Stimulated activated CD4-positive, alpha-beta T cell treated with anti-CD3 and anti-CD28 coated beads, Interleukin-4, amount 100 ng/mL, for 48 hours (primary cell): ENCODE measurements at places on chromosomes 3 and 15.

GRCh38 chr15:31171731-31172130 is 70.2 kb upstream of the TRPM1 start:
- no peak for DNase-seq

DNA sequence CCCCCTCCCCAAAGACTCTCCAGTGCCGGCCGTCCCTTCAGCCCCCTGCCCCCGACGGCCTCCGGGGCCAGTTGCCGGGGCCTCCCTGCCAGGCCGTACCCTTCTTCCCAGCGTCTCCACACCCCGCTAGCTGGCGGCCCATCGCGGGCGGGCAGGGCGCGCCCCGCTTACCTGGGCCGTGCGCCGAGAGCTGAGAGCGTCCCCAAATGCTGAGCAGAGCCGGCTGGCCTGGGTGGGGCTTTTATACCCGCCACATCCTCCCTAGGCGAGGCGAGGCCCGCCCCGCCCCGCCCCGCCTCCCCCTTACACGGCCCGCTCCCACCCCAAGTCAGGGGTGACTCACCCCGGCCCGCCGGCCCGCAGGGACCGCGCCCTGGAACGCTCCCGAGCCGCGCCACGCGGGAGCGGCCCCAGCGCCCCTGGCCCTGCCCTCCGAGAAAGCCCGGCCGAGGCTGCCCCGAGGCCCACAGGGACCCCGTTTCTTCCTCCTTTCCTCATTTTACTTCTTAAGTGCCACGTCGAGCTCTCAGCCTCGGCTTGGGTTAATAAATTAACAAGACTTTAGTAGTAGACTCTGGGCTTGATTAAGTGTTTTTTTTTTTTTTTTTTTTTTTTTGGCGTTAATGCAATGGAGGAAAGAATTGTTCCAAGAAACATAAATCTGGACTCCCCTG is at the start of gene ANXA2:
ANXA2 (minus strand) TSS at position 215 of the 674 bp plus-strand sequence. CDS start 11,911 bp downstream, outside the sequence.
- peak; percentile 68 for DNase-seq

DNA sequence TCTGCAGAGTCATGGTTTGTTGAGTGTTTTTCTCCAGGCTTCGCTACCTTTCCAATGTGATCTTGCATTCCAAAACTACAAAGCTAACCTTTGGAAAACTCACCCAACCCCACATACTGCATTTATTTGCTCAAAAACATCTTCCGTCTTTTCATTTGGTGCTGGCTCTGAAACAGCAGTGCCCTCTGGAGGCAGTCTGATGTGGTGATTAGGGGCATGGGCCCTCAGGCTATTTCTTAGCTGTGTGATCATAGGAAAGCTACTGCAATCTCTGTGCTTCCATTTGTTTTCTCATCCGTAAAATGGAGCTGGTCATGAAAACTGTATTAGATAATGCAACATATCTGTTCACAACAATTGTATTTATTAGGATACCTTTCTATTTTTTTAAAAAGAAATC is 47.0 kb downstream of the MTHFS start:
- no peak for DNase-seq

GRCh38 chr3:14829811-14830210 is 11.0 kb downstream of the FGD5 start:
- DNase-seq, result no peak

DNA sequence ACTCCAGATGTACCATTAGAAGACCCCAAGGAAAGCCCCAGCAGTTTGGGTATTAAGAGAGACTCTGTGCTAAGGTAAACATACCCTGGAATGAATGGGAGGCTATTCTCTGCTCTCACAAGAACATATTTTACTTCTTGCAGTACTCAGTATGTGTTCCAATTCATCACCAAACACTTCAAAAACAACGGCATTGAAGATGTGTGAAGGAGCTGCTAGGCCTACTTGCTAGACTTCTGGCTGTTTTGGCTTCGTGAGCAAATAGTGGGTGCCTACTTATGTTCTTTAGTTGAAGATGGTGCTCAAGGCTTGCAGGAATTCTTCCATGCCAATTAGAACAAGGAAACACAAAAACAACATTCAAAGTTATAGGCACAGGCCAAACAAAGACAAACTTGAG is 514.5 kb downstream of the ROBO1 start:
- no peak for DNase-seq

DNA sequence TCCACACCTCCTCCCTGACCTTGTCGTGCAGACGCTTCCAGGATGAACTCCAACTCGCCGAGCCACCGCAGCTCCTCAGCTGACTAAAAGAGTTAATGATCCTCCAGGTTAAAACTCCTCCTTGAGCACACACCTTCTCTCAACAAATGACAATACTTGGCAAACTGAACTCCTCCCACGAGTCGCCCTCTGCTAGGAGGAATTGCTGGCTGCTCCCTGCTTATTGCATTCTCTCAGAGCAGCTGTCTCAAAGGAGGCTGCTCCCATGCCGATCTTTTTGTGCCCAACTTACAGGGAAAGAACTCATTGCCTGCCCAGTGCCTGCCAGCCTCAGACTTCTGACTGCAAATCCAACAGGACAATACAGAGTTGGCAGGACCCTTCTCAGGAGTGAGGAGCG is at the start of gene ATP13A4:
ATP13A4 (minus strand) TSS at position 85 of the 400 bp plus-strand sequence. CDS start 96 bp downstream, outside the sequence.
- no peak for DNase-seq

DNA sequence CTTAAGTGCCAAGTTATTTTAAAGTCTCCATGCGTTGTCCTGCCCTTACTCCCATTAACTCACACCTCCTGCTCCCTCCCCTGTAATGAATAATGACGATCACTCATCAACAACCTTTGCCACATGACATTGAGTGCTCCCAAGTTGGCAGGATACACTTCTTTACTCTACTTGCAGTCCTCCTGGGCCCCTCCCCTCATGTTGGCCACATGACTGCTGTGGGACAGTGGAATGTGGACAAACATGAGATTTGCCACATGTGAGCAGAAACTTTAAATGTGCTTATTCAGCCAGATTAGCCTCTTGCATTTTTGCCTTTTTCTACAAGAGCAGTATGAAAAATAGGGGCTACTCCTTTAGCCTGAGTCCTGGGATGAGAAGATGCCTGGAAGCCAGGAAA is 167.9 kb downstream of the DCLK3 start:
- DNase-seq, result no peak

DNA sequence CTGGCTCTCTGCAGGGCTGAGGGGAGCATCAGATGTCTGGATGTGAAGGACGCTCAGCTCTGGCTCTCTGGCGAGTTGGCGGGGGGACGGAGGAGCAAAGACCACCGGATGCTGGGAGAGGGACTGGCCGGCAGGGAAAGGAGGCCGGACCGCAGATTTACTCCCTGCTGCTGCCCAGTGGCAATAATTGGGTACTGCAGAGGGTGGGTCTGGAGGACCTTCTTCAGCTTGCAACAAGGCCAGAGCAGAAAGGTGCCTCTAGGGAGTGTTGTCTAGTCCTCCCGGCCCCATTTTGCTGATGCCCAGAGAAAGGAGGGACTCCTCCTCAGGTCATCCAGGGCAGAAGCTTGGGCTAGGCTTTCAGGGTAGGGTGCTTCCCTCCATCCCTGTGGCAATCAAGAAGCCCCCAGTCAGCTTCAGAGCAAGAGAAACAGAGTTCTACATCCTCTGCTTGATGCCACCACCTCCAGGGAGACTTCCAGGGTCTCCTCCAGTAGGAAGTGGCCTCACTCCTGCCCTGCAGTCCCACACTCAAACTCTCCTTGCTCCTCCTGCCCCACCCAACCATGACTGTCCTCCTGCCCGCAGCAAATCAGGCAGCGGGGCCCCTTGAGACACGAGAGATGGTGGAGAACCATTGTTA is 20.3 kb upstream of the CSPG4 start:
- peak; percentile 40 for DNase-seq

DNA sequence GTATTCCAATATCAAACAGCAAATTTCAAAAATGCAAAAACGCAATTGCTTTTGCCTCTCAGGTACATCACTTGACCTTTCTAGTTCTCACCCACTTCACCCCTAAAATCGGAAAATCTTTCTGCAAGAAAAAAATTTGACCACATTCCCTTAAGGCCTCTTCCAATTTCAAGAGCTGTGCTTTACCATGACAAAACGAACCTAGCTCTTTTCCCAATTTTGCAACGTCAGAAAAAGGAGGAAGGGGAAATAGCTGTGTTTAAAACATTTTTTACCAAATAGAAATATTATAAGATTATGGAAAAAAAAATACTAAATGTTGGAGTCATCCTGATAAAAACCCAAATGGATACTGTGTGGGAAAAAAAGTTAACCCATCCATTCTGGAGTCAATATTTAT is 1.1 kb upstream of the NR2C2 start:
- DNase-seq, result no peak

GRCh38 chr15:55222588-55222987 is 25.8 kb upstream of the RSL24D1 start:
- DNase-seq, result no peak

GRCh38 chr3:71532639-71533395 is 50.7 kb downstream of the FOXP1 start:
- no peak for DNase-seq

DNA sequence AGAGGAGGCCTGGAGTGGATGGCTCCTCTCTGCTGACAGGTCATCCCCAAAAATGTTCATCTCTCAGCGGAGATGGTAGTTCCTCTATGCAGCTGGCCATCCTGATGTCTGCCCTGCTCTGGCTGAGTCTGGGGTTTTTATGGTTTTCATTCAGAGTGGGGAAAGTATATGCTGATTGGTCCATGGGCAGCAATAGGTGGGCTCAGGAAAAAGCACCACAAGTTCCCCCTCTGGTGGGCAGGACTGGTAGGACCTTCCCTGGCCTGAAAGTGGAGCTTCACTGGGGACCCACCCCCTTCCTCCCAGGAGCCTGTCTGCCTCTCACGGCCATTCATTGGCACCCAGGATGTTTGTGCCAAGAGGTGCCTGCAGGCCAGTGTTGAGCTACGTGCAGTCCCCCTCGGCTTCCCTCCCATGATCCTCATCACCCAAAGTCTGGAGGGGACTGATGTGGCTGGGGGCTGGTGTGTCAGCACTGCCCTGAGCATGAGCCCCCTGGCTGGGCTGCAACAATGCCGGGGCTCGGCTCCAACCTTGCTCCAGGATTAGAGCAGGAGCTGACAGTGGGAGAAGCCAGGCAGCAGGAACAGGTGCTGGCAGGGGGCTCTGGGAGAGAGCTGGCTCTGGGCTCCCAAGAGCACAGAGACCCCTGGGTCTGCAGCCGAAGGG is 13.1 kb upstream of the BLOC1S6 start:
- no peak for DNase-seq

- no peak for DNase-seq
Measured at GRCh38 chr15:39357480-39358268, 223.2 kb upstream of the THBS1 start.

- DNase-seq, result no peak
Measured at GRCh38 chr3:98404010-98404409, 13.5 kb downstream of the OR5K3 start.

GRCh38 chr3:24510030-24510648 is 15.5 kb upstream of the THRB start:
- no peak for DNase-seq

DNA sequence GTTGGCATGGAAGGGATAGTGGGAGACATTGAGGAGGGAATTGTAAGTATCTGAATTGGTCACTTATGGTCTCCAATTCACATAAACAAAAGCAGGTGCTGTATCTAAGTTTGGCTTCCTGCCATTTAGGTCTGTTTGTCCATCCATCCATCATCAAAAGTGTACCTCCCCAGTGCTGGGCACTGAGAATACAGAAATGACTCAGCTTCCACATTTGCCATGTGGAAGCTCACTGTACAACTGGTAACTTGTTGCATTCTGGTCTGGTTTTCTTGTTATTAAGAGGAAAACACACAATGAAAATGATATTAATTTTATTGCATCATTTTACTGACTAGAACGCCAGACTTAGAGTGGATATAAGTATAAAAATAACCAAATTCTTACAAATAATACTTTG is 30.9 kb upstream of the MUC13 start:
- DNase-seq, result no peak

DNA sequence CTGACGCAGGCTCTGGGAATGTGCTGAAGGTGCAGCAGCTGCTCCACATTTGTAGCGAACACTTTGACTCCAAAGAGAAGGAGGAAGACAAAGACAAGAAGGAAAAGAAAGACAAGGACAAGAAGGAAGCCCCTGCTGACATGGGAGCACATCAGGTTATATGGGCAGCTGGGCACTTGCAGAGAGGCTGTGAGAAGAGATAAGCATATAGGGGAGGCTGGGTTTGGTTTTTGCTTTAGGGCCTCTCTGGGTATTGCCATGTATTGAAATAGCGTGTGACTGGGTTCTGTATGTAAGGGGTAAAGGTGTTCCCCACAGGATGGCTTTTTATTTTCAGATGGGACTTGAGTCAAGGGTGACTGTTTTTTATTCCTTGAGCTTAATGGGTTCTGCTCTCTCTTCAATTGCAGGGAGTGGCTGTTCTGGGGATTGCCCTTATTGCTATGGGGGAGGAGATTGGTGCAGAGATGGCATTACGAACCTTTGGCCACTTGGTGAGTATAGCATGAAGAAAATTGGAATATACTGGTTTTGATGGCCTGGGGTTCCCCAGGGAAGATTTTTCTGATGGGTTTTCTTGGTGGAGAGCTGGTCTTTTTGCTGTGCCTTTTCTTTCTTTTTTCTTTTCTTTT is 7.4 kb downstream of the PSMD2 start:
- DNase-seq, result no peak

GRCh38 chr3:4995500-4996053 is 16.3 kb downstream of the BHLHE40 start:
- no peak for DNase-seq

GRCh38 chr3:133514418-133514817 is 59.1 kb upstream of the CDV3 start:
- no peak for DNase-seq

DNA sequence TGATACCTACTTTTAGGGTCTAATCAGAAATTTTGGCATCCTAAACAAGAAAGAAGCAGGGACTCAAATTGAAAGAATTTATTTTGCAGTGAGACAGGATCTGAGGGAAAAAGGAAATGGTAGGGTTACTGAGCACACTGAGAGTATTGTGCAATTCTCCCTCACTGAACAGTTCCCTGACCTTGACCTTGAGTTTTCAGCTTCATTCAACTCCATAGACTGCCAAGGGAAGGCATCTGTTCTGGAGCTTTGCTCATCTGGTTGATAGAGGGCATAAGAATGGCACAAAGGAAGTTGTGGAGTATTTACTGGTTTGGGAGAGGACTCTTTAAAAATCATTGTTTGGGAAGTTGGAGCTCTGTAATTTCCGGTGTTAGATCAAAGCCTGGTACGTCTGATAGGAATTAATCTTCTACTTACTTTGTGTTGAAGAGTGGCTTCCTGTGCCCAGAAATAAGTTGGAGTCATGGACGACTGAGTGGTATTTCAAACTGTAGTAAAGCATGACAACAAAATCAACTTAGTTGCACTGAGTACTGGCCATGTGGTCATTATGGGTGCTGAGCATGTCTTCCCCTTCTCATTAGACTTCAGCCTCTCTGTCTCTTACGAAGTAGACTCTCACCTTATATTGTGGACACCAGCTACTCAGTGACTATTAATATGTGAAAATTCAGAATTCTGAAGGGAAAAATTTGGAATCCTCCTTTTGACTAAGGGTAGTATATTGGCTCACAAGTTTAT is 40.8 kb downstream of the CLDN1 start:
- no peak for DNase-seq

DNA sequence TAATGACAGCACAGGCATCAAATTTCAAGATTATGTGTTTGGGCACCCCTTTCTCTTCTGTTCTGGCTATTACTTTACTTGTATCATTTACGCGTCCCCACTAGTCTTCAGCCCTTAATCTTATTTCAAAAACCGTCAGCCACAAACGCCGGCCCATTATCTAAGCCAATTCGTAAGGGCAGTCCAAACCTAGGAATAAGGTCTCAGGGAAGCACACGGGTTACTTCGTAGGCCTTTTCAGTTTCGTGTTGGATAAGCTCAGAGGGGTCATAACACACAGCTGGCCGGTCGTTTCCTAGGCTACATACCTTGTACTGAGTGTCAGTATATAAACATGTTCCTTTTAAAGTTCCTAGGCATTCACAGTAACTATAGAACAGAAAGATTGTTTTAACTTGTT is 5.1 kb upstream of the DNAAF4 start:
- DNase-seq, result no peak

GRCh38 chr3:81363816-81364215 is 397.6 kb downstream of the GBE1 start:
- no peak for DNase-seq
